Stimulated activated CD4-positive, alpha-beta T cell treated with anti-CD3 and anti-CD28 coated beads, Interleukin-2, amount 100 ng/mL, for 24 hours (primary cell): ENCODE measurements at places on chromosomes 7 and 10.
A peak's percentile ranks its signal among the peaks of the same experiment; 100 is the strongest.

DNA sequence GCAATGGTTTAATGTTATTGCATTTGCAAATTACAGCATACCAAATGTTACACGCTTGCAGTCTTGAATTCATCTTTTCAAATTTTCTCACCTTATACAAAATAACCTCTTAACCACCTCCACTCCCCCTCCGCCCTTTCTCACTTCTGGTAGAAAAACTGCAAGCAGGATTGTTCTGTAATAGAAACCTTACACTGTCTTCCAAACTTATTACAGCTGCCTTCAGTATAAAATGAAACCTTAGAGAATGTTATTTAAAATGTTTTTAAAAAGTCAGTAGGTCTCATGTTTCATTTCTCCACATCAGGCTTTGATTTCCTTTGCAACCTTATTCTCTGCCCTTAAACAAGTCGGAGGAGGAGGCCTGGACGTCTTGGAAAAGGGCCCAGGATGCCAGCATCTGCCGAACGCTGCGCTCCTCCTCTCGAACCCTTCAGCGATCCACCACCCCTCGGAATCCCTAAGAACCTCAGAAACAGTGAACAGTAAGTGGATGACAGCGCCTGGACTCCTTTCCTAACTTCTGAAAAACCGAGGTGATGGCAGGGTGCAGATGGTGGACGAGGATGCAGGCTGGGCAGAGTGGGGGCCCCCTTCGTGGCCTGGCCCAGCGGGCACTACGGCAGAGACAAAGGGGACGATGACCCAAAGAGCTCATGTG lies 74.0 kb downstream of the FGFR2 start:
- DNase-seq: no peak

- DNase-seq: no peak
Observed at GRCh38 chr10:126398383-126398743, 10.1 kb upstream of the ADAM12 start.

GRCh38 chr7:45624392-45624760 lies 50.2 kb downstream of the ADCY1 start:
- DNase-seq: no peak

DNA sequence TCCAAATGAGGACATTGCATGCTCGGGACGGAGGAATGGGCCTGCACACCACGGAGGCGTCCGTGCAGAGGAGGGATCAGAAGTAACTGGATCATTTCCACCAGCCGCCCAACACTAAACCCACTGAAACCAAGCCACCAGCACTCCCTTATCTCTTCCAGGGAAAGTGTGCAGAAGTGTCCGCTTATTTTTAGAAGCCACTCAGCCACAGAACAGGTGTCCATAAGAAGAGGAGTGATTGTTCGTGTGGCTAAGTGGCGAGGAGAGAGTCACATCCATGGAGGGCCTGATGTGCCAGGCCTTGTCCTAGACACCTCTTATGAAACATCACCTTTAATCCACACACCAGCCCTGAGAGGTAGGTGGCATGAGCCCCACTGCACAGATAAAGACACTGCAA lies 407.9 kb upstream of the NPVF start:
- no peak for DNase-seq

GRCh38 chr7:122143376-122143750 lies 686 bp downstream of the AASS start:
- DNase-seq: peak; percentile 18

- no peak for DNase-seq
Observed at GRCh38 chr10:5510281-5511072, 11.1 kb upstream of the CALML5 start.

GRCh38 chr10:90066435-90066834 lies 365.0 kb downstream of the KIF20B start:
- no peak for DNase-seq

DNA sequence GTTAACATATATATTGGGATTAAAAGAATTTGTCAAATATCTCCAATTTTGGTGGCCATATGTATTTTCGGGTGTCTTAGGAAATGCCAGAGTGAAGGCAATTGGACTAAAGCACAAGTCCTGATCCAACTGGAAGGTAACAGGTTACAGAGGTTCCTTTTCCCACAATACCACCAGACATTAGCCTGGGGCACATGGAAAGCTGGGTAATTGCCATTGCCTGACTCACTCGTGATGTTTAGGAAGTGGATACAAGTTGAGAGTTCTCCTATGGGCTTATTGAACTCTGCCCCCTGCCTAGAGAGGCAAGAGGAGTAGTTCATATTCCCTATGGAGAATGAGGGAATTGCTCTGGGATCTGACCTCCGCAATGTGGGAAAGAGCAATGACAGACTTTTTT lies 5.7 kb downstream of the DNAH11 start:
- DNase-seq: no peak

DNA sequence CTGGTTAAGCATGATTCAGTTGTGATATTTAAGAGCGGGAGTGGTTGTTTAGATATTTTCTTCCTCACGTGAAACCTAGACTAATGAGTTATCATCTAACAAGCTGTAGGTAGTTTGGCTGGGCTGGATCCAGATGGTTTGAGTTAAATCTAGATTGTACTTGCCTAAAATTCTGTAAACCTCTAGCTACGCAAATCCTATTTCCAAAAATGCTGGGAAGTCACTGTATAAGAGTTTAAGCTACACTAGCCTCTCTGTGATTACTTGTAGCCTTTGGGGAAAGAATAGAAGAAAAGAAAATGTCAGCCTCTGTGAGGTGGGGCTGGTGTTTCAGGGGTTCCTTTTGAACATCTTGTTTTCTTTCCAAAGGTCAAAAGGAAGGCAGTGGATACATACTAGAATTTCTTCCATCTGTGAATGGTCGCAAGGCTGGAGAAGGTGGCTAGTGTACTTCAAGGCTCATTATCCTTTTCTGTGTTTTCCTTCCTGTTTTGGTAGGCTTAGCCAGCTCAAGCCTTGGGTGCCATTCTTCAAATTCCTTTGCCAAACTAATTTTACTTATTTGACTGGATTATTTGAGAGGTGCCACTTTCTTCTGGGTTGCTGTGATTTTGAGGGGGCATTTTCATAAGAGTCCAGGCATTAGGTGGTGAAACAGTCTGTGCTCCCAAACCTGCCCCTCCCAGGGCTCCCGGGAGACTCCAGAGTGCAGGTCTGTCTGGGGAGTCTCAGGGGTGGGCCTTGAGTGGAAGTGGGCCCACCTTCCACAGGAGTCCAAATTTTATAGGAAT lies 5.2 kb upstream of the EN2 start:
- DNase-seq: no peak

DNA sequence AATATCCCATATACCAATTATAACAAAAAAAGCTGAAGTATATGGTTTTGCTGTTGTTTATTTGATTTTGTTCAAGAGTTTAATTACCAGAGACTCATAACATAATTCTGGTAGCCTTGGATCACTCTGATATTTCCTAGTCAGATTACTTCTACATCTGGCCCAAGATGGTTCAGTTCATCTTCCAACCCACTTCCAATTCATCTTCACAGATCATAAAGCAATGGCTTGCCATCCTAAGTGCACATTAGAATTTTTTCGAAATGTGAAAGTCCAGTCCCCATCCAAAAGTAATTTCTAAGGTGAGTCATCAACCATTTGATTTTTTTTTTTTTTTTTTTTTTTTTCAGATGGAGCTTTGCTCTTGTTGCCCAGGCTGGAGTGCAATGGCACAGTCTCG lies 8.0 kb upstream of the HIBADH start:
- DNase-seq: no peak

GRCh38 chr10:28349892-28350291 lies 47.0 kb upstream of the MPP7 start:
- no peak for DNase-seq
